ENCODE measurements at places on chromosomes 7 and 10. TPM values are rescaled to one million over a fixed set of nuclear protein-coding genes. Genes with fewer than 3 reads are reported as not detected.

DNA sequence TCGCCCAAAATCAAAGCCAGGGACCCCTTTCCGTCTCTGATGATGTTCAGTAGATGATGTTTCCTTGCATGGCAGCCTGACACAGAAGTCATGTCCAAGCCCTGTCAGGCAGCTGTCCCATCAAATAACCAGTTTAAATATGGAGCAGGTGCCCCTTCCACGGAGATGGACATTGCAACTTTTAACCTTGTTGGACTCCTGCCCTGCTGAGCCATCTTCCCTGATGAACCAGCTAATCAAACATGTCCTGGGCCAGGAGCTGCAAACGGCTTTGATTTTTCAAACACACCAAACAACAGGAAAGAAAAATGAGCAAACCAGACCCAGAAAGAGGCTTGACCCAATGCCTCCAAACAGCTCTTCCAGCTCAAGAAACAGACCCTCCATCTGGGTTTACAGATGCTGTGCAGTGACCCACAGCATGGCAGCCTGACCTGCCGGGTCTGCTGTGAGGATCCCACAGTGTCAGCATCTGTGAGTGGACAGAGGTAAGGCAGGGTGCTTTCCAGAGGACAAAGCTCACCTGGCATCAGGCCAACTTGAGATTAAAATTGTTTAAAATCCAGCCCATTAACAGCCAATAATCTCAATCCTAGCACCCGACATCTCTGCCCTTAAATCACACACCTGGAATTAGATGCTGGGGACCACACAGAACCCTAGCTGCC is 372.6 kb downstream of the GRID1 start:
- no peak for DNase-seq

DNA sequence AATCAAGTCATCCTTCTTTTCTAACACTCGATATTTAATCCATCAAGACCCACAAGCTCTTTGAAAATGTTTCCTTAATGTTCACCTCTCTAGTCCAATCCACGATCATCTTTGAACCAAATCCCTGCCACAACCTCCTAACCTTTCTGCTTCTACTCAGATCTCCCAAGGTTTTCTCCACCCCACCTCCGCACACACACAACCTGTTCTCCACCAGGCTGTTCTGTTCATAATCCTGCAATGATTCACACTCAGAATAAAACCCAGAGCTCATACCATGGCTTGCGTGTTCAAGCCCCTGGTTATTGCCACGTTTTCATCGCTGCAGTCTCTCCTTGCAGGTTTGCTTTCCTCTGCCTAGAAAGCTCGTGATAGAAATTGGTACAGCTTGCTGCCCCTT is 53.8 kb upstream of the BAMBI start:
- no peak for DNase-seq

GRCh38 chr7:112160130-112160770 is 45.9 kb downstream of the DOCK4 start:
- no peak for DNase-seq

DNA sequence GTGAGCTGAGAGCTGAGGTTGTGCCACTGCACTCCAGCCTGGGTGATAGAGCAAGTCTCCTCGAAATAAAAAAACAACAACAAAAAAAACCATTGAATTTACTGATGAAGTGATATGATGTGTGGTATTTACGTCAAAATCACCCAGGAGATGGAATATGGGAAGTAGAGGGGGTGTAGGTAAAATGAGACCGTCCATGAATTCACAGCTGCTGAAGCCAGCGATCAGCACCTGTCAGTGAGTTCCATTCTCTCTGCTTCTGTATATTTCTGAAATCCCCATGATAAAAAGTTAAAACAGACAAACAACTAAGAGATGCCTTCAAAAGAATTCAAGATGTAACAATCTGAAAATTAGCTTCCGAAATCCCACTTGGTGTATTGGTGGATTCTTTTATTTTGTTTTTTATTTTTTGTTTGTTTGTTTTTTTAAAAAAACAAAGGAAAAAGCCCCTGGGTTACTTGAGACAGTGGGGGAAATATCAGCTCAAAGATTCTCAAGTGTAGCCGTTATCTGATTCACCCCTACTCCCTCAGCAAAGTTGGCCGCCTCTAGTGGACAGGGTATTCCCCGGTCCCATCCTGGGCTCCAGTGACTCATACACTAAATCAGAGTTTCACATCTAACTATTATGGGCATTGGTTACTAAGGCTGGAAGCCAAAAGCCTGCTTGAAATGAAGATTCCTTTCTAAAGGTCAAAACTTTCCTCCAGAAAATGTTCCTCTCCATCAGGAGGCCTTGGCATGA is 76.4 kb downstream of the MAP3K8 start:
- DNase-seq: peak; percentile 87

GRCh38 chr7:41915871-41916270 is 213.0 kb upstream of the INHBA start:
- DNase-seq: no peak

- peak; percentile 93 for DNase-seq
Observed at GRCh38 chr10:88990384-88991160, at the start of gene FAS. Gene FAS, plus strand, starts transcription at chr10:88990798. Its CDS starts 79 bp downstream, at chr10:88990877.

- DNase-seq: no peak
Observed at GRCh38 chr10:51607463-51607835, 91.9 kb downstream of the CSTF2T start.

DNA sequence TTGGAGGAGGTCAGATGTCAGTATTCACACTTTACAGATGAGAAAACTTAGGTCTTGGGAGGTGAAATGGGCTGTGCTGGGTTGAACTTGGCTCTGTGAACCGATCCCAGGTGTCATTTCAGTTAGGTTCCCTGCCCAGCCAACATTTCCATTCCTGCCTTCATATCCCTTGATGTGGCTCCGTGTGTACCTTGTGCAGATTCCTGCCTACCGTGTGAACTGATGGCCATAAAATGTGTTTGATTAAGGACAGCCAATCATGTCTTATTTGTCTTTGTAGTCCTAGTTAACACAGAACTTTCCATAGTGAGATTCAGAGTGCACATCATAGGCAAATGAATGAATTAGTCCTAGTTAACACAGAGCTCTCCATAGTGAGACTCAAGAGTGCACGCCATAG is 101.0 kb upstream of the GATA3 start:
- no peak for DNase-seq

- no peak for DNase-seq
Observed at GRCh38 chr7:22587322-22587721, 87.3 kb upstream of the STEAP1B start.

DNA sequence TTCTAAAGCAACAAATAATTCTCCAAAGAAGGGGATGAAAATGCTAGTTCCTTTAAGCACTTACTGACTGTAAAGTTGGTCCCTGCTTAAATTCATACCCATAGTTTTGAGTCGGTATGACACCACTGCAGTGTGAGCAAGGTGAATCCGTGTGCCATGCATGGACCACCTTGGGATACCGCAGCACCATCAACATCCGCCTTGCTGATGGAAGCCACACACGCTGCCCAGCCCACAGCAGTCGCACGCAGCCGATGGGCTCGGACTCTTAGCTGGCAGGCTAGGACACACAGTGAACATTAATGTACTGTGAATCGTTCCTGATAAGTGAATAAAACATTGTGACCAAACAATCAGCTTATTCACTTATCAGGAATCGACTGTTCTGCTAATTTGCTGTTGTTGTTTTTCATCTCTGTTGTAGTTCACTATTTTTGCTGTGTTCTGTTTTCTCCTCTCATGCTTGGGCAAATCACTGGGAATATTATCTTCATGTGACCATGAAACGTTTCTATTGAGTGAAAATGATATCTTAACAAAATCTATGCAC is 275.5 kb downstream of the USP6NL start:
- no peak for DNase-seq

GRCh38 chr10:63446716-63447440 is 18.9 kb downstream of the JMJD1C start:
- no peak for DNase-seq

GRCh38 chr10:102405632-102406031 is 10.1 kb downstream of the NFKB2 start:
- no peak for DNase-seq

GRCh38 chr7:151925446-151926335 is 30.6 kb upstream of the GALNTL5 start:
- peak; percentile 87 for DNase-seq

- DNase-seq: no peak
Observed at GRCh38 chr10:20856484-20856883, 40.6 kb downstream of the NEBL start.

GRCh38 chr7:131625817-131626372 is 69.5 kb upstream of the PODXL start:
- DNase-seq: no peak

DNA sequence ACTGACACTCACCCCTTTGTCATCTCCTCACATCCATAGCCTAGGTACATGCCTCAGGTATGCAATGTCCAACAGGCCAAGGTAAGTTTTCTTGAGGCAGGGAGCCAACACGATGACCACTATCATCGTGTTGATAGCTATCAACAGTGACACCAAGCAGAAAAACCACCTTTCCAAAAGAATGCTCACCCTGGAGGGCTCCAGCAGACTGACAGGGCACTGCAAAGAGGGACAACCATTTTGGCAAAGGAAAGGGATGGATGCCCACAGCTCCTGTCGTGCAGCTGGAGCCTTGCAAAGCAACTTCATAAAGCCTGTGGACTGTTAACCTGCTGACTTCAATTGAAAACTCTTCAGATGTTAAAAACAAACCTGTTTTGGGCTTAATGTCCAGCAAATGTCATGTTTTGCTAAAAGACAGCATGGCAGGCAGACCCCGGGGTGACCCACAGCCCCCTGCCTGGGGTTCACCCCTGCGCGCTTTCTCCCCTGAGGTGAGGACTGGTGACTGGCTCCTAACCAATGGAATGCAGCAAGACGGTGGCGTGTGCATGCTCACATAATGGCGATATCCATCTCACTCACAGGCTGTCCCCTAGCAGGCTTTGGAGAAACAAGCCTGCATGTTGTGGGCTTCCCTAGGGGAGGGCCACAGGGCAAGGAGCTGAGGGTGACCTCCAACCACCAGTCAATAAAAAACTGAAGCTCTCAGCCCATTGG is 293.8 kb downstream of the TCERG1L start:
- no peak for DNase-seq

GRCh38 chr7:36668080-36668479 is 56.2 kb downstream of the AOAH start:
- no peak for DNase-seq

DNA sequence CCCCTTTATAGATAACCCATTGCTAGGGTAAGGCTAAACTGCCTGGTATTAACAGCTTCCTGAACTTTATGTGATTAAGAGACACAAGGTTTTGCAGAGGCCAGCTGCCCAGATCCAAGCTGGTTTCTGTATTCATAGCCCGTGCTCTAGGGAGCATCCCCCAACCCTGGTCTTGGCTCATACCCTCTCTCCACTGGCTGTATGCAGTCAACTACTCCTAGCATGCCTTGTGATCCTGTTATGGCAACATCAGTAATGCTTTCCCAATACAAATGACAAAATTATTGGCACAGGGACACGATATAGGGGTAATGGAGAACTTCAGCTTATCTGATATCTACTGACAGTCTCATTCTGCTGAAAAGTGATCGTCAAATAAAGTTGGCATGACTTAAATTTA is 202.8 kb upstream of the MKLN1 start:
- no peak for DNase-seq

Gene CDHR1
- total RNA-seq: 0.14 TPM

Gene PRRT4
- 1.2 TPM for total RNA-seq

Gene FGFBP3
- 1.00 TPM for total RNA-seq

Gene SCART1
- total RNA-seq: 2.9 TPM

Gene SPDYE2B
- not detected for total RNA-seq

Gene GPR26
- not detected for total RNA-seq

Gene SFMBT2
- 8.9 TPM for total RNA-seq

Measured in posterior vena cava (tissue), 2 donors.